ENCODE measurements at places on chromosomes 13 and 19.
A peak's percentile ranks its signal among the peaks of the same experiment; 100 is the strongest.

GRCh38 chr19:19209372-19209771, 2.4 kb upstream of the NCAN start:
- DNase-seq: no peak

DNA sequence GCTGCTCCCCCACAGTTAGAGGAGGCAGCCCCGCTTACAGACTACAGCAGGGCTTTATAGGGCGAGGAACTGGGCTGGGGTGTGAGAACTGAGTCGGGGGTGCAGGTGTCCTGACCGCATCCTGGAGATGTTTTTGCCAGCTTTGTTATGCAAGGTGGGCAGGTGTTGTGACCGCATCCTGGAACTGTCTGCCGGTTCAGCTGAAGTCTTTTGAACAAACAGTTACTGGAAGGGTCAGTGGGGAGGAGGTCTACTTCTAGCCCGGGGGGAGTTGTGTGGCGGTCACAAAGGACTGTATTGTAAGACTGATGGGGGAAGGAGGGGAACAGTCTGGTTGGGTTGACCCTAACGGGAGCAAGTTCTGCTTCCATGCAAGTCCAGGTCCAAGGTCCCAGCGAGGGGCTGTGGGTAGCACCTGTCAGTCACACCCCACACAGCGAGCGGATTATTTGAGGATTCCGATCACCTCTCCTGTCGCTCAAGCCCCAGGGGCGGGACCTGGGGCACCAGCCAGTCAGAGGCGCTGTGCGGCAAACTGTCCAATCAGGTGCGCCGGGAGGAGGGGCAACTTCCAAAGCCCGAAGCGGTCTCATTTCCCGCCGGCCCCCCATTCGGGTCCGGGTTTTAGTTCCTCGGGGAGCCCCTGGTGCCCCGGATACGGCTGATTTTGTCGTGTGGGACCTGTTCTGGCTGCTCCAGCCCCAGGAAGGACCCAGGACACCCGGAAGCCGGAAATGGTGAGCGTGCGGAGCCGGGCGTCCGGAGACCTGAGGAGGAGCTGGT, at the start of gene ZNF101:
ZNF101 (plus strand) TSS at position 610 of the 783 bp plus-strand sequence; CDS start at position 735, 125 bp downstream.
- DNase-seq: peak; percentile 84

DNA sequence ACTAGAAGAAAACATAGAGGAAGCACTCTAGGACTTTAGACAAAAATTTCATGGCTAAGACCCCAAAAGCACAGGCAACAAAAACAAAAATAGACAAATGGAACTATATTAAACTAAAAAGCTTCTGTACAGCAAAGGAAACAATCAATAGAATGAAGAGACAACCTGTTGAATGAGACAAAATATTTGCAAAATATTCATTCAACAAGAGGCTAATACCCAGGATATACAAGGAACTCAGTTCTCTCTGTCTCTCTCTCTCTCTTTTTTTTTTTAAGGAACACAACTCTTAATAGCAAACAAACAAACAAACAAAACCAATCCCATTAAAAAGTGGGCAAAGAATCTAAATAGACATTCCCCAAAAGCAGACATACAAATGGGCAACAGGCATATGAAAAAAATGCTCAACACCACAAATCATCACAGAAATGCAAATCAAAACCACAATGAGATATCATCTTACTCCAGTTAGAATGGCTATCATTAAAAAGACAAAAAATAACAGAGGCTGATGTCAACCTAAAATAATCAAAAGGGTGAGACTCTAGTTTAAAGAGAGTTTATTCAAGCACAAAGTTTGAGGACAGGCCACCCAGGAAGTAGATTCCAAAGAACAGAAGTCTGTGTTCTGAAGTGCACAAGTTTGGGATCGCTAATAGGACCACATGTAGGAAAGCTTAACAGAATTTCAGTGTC, 27.1 kb upstream of the SLC7A9 start:
- DNase-seq: no peak

- DNase-seq: no peak
Measured at GRCh38 chr13:83184819-83185218, 697.5 kb downstream of the SLITRK1 start.

- DNase-seq: no peak
Measured at GRCh38 chr13:66087269-66087710, 1142.8 kb downstream of the PCDH9 start.

GRCh38 chr13:111904701-111905608, 162.0 kb upstream of the SOX1 start:
- no peak for DNase-seq

GRCh38 chr19:35144600-35145436, 1.8 kb downstream of the FXYD7 start:
- peak; percentile 44 for DNase-seq

- peak; percentile 26 for DNase-seq
Measured at GRCh38 chr19:16470911-16471811, 609 bp downstream of the EPS15L1 start.
